ENCODE measurements at places on chromosomes 7 and 10. TPM values are rescaled to one million over a fixed set of nuclear protein-coding genes. Genes with fewer than 3 reads are reported as not detected.

SFRP5 gene
- not detected for total RNA-seq

HELLS gene
- total RNA-seq, result 25.2 TPM

CCDC3 gene
- total RNA-seq, result 1.5 TPM

GLRX3 gene
- 65.2 TPM for total RNA-seq

LFNG gene
- 19.7 TPM for total RNA-seq
